ENCODE measurements at places on chromosomes 13 and 19.

GRCh38 chr13:78409172-78409571, 194.2 kb downstream of the POU4F1 start:
- no peak for DNase-seq

DNA sequence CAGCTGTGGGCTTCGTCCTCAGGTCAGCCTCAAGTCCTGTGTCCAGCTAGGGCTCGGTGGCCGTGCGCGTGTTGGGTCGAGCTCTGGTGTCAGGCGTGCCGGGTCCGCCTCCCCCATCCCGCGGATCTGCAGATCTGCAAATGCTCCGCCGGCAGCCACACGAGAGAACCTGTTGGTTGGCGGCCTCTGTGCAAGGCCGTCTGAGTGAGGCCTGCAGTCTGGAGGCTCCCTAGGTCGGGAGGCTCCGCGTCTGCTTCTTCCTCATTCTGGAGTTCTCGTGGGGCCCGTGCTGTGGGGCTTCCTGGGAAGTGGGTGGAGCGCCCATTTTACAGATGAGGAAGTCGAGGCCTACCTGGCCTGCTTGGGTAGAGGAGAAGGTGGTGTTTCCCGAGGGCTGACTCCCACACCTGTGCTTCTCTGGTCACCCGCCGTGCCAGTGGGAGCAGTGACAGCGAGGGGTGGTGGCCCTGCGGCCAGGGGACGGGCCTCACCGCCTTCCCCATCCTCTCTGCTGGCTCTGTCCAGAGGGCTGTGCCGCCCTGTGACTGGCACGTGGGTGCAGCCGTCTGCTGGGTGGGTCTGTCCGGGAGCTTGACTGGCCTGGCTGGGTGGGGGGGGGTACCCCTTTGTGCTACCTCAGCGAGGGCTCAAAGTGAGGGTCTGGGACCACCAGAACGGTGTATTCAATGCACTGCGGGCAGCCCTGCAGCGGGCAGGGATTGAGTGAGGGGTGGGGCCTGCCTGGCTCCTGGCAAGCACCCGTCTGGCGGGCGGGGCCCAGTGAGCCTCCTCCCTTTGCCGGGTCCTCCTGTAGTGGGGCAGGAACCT, 3.3 kb downstream of the CSNK1G2 start:
- no peak for DNase-seq

DNA sequence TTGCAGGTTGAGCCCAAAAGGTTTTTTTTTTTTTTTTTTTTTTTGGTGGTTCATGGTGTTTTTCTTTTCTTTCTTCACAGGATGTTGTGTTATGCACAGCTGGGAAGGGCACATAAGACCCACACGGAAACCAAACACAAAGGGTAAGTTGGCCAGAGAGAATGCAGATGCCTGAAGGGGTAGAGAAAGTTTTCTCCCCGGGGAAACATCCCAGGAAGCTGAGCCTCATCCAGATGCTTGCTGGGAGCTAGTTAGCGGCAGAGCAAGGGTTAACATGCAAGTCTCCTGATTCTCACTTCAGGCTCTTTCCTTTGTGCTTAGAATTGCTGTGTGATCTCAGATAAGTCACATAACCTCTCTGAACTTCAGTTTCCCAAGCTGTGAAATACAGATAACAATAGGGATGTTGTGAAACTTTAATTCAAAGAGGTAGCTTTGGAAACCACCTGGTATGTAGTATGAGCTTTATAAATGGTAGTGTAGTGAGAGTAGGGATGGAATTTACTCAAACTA, 3.1 kb downstream of the ADGRE1 start:
- no peak for DNase-seq

DNA sequence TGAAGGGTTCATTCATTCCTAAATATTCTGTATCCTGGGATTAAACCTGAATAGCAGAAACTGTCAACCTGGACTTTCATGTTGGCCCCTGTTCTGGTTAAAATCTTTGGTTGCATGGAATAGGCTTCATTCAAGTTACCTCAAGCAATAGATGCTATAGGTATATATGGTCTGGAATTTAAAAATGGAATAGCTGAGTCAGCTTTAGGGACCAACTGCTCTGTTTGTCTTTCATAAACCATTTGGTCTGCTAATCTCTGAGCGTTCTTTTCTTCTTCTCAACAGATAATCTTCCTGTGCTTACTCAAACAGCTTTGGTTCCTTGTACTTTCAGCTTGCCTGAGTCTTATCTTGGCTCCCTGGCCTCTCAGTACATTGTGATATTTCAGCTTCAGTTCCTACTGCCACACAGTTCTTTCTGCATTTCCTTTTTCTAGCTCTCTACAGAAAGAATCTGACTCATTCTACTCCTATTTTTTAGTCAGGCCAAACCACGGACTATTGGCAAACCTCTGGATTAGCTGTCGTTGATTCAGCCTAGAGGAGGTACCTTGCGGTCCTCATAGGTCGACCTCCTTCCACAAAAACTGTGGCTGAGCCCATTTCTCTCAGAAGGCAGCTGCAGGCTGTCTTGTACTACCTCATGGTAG, 35.9 kb upstream of the MAB21L1 start:
- DNase-seq: peak; percentile 94

GRCh38 chr13:99029576-99029975, 51.7 kb upstream of the DOCK9 start:
- no peak for DNase-seq

GRCh38 chr19:33552191-33552927, 30.8 kb upstream of the PEPD start:
- DNase-seq: no peak

DNA sequence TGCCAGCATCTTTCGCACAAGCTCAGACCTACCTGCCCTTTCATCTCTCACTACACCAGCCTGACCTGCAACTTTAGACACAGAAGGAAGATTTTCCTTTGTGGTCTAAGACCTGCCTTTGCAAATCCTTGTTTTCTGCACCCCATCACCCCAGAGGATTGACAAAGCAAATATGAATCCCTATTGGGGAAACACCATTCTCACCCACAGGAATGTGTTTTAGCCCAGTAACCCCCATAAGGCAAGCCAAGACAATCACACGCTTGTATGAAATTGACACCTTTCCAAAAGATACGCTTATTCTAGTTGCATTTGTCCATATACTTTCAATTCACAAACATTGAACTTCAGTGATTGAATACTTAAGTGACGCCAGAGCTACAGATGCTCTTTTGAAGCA, 55.7 kb downstream of the SPATA13 start:
- no peak for DNase-seq

GRCh38 chr13:51745243-51745642, 58.7 kb downstream of the DHRS12 start:
- no peak for DNase-seq

DNA sequence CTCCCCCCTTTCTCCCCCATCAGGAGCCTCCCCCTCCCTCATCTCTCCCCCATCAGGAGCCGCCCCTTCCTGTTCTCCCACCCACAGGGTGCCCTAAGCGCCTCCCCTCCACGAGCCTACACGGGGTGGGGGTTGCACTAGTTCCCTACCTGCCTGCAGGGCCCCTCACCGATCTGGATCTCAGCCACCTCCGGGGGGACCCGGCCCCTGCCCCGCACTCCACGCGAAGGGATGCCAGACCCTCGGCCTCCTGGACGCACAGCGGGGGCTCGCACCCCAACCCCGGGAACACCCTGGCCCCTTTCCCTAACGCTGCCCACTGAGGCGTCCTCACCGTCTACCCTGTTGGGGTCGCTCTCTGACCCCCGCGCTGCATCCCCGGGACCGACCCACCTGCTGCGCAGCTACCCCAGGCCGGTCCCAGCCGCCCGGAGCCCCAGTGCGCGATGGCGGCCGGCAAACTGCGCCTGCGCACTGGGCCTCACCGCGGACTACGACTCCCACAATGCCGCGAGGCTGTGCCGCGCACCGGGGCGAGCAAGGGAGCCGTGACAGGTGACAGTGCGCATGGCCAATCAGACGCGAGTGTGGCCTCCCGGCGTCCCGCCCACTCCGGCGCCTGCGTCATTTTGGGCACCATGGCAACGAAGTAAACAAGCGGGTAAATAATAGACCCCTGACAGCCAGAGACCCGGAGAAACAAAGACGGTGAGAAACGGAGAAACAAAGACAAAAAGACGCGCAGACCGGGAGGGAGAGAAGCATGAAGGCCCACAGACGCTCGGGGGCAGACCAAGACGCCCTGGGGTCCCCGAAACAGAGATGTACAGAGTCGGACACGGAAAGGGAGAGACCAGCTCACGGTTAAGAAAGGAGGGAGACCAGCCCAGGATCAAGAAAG, at the start of gene ZSCAN18:
Gene ZSCAN18 (minus strand): TSS at position 451 of the 901 bp plus-strand sequence. CDS start 7,964 bp downstream, outside the sequence.
- peak; percentile 77 for DNase-seq

- peak; percentile 50 for DNase-seq
These were observed 310.4 kb downstream of the SPRY2 start for GRCh38 chr13:80030491-80030890.

DNA sequence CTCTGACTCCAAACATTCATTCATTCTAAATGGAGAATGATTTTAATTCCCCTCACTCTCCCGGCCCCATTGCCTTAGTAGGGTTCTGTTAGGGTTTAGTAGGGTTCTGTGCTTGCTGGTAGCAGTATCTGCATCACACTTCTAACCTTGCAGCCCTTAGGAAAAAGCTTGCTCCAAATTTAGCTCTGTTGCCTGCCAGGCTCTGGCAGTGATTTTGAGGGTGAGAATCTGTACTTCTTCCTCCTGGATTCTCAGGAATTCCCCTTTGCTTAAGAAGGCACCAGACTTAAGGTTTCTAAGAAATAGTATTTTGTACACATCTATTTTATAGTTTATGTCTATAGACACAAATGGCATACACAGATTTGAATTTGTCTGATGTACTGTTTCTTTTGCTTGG, 14.7 kb downstream of the B3GLCT start:
- peak; percentile 22 for DNase-seq

DNA sequence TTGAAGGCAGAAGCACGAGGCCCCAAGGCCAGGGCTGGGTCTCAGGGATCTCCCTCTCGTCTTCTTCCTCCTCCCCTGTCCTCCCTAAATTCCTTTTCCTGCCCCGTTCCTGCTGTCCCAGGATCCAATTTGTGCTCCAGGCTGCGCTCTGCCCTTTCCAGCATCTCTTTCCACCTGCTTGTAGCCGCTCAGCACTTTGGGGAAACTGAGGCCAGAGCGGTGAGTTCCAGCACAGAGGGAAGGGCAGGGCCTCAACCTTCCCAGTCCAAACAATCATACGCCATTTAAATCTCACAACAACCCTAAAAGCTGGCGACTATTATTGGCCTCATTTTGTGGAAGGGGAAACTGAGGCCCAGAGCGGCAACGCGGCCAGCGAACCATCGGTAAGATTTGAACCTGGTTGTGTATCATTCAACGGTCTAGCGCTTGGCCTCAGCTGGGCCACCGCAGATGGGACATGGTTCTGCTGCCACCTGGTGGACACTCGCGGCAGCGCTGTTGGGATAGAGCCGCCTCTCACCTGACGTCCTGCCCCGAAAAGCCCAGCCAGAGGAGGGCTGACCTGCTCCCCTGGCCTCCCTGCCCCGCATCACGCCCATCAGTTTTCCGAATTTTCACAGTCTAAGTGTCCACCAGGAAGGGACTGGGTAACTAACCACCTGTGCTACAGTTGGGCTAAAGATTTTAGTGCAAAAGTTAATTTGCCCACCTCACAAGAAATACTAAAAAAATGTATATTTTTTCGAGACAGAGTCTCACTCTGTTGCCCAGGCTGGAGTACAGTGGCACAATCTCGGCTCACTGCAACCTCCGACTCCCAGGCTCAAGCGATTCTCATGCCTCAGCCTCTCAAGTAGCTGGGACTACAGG, 4.2 kb upstream of the RPL18A start:
- DNase-seq: peak; percentile 72

- DNase-seq: no peak
These were observed 419.9 kb downstream of the IRS2 start for GRCh38 chr13:109366525-109366924.

DNA sequence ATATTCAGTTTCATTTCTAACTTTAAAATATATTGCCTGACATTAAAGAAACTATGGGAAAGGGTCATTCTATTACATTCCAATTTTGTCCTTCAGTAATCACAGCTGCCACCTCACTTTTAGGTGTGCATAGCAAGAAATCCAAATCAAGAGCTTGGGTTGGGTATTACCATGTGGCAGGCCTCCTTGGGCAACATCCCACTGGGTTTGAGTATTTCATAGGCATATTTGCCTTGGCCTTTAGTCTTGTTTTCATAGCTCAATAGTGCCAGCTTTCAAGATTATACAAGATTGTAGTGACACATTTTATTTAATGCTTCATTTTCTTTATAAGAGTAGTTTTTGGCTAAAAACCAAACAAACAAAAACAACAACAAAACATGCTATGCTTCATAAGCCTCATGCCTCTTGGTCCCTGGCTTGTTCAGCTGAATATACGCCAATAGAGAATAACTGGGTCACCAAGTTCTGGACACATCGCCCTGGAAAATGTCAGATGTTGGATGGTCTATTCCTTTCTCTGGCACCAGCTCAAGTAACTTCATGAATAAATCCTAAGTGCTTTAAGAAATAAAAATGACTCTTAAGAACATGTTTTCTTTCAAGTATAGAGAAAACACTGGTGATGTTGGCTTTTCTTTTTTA, 167.4 kb upstream of the STARD13 start:
- no peak for DNase-seq

- peak; percentile 15 for DNase-seq
These were observed 182.8 kb downstream of the RGCC start for GRCh38 chr13:41639955-41640780.

DNA sequence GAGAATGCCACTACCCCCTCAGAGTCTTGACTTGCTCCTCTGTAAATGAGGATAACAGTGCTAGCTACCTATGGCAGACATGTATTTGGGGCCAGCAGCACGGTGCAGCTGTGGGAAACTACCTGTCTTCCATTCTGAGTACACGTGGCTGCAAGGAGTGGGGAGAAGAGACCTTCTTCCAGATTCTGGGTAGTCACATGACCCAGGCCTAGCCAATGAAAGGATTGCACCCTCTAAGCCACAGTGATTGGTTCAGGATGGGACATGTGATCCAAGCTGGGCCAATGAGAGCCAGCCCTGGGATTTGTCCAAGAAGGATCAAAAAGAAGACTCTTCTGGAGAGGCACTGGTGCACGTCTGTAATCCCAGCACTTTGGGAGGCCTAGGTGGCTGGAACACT, 5.5 kb downstream of the ZNRF4 start:
- DNase-seq: no peak

DNA sequence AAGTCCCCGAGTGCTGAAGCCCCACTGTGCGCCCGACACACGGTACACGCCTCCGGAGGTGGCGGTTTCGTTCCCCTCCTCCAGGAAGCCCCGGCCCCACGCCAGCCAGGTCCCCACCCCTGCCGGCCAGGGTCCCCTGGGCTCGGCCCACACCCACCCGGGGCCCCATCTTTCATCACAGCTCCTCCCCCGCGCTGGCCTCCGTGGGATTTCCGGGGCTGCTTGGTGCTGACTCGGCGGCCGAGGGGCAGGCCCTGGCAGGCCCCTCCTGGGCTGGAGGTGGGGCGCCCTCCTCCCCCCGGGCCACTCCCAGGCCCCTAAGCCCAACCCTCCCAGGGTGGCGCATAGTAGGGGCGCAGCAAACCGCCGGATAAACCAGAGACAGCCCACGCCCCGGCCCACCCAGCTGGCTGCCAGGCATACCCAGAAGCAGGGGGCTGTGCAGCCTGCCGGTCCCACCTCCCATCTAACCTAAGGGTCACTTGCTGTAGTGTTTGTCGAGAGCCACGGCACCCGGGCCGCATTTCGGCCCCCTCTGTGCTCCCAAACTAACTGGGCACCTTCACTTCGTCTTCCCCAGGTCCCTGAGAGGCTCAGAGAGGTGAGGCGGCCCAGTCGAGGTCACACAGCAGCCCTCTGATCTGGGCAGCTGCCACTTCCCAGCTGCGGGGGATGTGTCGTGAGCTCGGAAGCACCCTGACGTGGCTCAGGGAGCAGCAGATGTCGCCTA, 6.6 kb downstream of the ZBTB7A start:
- DNase-seq: peak; percentile 42

Data from EH (cell line).